M059J (cell line): ENCODE measurements at places on chromosomes 6 and 20.

DNA sequence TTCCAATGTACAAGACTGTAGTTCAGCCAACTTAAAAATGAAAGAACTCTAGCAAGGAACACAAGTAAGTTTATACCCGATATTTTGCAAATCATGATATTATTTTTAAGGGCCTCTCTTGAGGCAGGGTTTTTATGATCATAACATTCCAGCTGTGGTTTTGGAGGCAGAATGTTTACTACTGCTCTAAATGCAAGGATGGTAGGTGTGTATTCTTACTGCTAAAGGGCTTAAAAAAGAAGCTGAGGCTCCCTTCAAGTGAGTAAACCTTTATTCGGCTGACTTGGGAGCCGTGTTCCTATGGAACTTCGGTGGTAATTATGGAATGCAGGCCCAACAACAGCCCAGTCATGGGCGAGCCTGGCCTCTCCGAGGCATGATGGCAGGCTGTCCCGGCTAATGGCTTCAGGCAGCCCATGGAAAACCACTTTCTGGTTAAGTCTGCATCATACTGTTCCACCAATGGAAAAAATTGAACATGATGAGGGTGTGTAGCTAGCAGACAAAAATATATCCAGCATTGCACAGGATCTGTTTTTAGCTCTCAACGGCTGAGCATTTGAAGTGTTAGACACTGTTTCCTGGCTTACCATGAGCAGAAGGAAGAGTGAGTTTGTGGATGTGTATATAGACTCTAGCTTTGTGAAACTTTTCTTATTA lies 111.5 kb downstream of the TIAM2 start:
- peak; percentile 47 for DNase-seq

DNA sequence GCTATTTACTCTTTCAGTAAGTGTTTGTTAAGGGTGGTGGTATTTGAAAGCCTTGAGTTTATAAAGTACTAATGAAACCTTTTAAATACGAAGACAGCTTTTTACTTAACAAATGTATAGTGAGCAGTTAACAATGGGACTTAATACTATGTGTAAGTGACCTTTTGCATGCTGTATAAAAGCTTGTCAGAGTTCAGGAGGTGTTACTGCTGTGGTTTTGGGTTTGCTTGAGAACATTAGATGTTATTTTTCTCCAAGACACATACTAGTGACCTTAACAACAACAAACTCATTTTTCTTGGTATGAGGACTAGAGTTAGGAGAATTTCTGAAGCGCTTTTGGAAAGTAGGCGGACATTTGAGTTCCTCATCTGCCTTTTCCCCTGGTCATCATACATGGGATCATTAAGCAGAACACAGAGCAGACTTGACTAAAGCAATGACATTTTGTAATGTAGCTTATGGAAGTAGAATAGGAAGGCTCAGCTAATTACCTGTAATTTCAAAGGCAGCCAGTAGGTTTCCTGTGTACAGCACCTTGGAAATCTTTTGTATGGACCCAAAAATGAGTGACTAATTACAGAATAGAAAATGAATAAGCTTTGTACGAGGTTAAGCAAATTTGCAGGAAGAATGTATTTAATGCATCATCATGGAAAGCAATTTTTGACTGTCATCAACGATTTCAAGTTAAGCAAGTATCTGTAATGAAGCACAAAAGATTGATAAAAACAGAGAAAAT lies 14.1 kb downstream of the CDYL start:
- DNase-seq, result no peak

GRCh38 chr6:136840276-136841001 lies 18.0 kb downstream of the PEX7 start:
- no peak for DNase-seq

DNA sequence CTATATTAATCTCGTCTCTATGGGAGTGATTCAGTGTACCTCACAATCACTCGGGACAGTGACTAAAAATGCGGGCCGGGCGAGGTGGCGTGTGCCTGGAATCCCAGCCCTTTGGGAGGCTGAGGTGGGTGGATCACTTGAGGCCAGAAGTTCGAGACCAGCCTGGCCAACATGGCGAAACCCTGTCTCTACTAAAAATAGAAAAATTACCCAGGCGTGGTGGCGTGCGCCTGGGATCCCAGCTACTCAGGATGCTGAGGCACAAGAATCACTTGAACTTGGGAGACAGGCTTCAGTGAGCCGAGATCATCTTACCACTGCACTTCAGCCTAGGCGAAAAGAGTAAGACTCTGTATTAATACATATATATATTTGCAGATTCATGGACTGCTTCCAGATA lies 17.4 kb downstream of the POPDC3 start:
- no peak for DNase-seq

- DNase-seq, result no peak
These were observed 738.4 kb downstream of the DHX35 start for GRCh38 chr20:39700528-39700927.
